Suprapubic skin (tissue), 4 donors: ENCODE measurements at places on chromosomes 6 and 20.

DNA sequence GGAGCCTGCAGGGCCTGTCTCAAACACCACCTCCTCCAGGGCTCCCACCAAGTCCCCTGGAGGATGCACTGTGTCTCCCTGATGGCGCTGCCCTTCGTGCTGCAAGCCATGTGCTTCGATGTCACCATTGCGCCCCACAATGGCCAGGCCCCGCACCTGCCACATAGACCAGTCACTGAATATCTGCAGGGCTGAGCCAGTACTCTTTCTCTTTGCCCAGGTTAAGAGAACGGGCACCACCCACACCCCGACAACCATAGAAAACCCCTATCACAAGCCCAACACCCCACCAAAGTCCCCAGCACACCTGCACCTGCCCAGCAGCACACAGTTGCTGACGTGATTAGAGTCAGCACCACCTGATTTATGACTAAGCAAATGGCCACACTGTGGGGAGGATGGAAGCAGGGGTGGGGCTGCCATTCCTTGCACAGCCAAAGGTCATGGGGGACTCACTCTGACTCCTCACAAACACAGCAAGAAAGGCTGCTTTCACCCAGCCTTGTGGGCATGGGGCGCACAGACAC is 104.3 kb downstream of the SLC23A2 start:
- DNase-seq, result no peak

DNA sequence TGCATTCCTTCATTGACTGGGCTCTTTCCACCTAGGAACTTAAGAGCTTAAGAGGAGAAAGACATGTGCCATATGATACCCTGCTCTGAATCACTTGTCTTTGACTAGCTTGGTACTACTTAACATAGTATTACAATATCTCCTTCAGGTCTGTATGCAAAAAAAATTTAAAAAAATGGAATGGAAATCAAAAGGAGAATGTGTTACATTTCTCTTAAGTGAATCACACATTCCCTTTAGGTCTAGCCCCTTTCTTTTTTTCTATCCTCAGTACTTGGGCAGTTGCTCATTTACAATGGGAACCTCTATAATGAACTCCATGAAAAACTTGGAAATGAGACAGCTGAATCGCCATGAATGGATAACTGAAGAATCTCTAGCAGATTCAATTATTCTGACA is 53.8 kb downstream of the SLC35F1 start:
- DNase-seq, result no peak

DNA sequence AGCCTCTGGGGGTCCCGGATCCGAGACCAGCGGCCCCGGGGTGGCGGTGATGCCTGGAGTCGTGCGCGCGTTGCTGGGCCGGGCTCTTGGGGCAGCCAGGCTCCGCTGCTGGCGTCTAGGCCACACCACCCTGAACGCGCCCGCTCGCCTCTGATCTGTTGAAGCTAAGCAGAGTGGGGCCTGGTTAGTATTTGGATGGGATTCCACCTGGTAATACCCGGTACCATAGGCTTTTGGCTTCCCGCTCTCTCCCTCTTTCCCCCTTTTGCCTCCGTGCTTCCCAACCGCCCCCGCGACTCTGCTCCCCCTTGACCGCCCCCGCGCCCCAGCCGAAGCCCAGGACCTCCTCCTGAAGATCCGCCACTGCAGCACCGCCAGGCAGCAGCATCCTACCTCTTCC is 1383.5 kb upstream of the DEFB115 start:
- DNase-seq, result peak; percentile 93

GRCh38 chr6:53250176-53251032 is 98.3 kb downstream of the ELOVL5 start:
- DNase-seq, result no peak

DNA sequence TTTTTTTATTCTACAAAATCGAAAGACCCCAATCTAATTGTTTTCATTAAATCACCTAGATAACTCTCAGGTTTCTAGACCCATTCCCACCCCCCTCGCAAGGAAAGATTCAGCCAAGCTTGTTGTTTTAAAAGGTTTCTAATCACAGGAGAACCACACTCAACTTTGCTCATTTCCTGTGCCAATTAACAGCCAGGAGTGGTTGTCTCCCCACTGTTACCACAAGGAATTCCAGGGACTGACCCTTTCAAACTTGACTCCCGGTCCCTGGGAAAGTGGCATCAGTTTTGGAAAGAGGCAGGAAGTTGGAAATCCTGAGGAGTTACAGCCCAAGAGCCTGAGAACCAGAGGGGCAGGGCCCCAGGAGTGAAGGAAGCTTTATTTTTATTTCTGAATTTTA is 561.3 kb upstream of the JAG1 start:
- DNase-seq, result no peak

GRCh38 chr6:72382602-72383529 is 239.0 kb upstream of the KCNQ5 start:
- DNase-seq, result no peak

- no peak for DNase-seq
These were observed 1155.9 kb upstream of the GJE1 start for GRCh38 chr6:140976806-140977205.

GRCh38 chr6:113103634-113104361 is 753.3 kb upstream of the MARCKS start:
- DNase-seq, result no peak

GRCh38 chr6:92779746-92780145 is 639.6 kb downstream of the EPHA7 start:
- DNase-seq, result no peak

DNA sequence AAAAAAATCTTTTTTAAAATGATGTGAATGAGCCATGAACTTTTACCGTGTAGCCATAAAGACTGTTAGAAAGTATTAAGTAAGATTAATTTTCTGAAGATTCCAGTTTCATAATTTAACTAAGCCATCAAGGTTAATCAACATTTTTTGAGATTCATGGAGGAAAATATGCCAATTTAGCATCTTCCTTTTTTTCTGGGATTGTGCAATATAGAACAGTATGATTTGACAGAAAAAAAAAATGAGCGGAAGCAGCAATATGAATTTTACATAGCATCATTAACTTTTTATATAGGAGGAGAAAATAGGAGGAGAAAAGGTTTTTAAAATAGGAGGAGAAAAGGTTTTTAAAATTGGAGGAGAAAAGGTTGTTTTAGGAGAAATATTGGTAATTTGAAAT is 306.3 kb downstream of the ADGRB3 start:
- no peak for DNase-seq

DNA sequence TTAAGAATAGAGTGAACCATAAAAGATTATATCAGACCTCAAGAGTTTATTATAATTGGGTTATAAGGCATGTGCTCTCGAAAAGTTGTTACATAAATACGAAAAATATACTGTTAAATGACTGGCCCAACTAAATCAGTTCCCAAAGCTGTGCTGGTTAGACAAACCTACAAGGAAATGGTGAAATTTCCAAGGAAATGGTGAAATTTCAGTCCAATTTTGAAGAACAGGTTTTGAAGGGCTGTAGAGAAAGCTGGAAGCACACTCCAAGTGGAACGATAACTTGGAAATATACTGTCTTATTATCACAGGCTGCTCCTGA is 400 bp upstream of the TRMT11 start:
- no peak for DNase-seq
